ENCODE measurements at places on chromosomes 5 and 9.

- DNase-seq, result no peak
Measured at GRCh38 chr5:72654231-72654630, 147.0 kb upstream of the ZNF366 start.

DNA sequence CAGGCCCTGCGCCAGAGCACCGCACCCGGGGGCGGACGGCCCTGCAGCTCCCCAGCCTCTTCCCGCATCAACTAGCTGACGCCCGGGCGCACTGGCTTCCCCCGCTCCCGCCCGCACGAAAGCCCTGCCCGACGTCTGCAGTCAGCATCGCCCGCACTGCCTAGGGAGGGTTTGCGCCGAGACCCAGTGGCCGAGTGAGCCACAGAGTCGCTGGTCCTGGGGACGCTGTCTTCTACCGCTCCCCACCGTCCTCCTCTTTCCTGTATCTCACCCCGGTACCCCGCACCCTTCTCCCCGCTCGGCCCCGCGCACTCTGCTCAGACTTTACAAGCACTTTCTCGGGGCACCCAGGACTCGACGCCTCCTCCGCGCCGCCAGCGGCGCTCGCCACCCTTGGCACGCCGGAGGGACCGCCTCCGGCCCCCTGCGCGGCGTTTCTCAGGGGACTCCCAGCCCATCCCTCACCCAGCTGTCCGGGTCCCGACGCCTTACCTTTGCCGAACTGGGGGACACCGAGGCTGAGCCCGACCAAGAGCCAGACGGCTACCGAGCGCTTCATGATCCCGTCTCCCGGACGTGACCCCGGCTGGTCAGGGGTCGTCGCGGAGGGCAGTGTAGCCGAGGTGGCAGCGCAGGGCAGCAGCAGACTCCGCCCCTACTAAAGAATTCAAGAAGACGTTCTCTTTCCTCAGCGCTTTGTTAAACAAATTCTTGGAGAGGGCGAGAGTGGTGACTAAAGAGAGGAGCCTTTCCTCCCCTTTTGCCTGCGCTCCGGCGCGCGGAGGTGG, 670 bp downstream of the EDIL3 start:
- DNase-seq, result no peak

GRCh38 chr5:138972836-138973235, 97.7 kb upstream of the LRRTM2 start:
- no peak for DNase-seq

- DNase-seq, result no peak
Measured at GRCh38 chr5:64814073-64814472, 45.3 kb downstream of the CWC27 start.

GRCh38 chr9:33230756-33231622, 9.0 kb upstream of the SPINK4 start:
- DNase-seq, result no peak

DNA sequence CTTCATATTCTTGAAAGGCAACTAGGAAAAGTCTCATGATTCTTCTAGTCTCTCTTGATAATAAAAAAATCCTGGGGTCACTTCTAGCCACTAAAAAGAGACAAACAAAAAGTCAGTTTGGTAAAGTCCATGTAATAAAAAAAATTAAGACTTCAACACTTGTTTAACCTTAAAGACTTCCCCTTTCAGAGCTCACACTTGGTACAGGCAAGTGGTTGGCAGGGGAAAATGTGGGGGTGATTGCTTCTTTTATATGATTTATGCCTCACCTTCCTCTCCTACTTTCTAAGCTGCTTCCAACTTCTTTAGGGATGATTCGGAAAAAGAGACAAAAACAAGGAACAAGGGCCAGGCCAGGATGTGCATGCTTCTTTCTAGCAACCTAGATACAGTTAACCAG, 5.1 kb upstream of the ERCC6L2 start:
- DNase-seq, result no peak

GRCh38 chr5:72698481-72698880, 118.0 kb upstream of the TNPO1 start:
- DNase-seq, result no peak

- DNase-seq, result no peak
Measured at GRCh38 chr9:69885474-69885929, 64.9 kb downstream of the CFAP95 start.

DNA sequence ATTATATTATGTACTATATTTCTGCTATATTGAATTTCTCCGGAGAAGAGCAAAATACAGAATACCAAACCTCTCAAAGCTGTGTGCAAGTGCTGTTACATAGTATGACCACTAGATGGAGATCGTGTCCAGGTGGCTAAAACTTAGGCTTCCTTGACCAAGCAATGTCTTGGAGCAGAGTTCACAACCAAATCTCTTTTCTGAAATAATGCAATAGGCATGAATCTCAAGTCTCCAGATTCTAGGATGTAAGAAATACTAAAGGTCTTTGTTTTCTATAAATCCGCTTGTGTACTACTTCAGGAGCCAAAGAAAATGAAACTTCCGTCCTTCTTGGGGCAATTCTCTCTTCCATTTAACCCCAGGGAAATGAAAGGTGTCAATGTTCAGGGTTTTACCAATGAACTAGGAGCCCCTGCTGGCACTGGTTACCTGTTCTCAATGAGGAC, 181.5 kb upstream of the RAI14 start:
- DNase-seq, result no peak

DNA sequence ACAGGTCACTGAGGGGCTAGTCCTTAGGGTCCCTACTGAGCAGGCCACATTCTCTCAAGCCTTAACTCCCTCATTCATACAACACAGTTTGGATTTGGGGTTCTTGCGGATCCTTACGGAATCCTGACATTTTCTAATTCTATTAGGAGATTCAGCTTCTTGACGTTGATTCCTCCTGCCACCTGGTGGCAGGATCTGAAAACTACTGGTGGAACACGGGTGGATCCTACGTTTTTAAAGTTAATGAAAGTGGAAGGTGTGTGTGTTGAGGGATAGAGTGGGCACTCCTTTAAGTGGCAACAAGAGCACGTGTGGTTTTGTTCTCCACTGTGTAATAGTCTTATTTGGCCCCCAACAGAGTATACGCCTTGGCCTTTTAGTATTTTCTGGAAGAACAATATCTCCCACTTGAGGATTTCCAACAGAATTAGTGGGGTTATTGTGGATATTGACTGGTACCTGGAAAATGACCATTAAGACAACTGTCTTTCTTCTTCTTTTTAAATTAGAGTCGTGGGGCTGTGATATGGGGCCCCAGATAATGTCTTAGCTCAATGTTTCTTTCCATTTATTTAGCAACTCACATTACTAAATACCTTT, 25.2 kb downstream of the SLC28A3 start:
- DNase-seq, result no peak

GRCh38 chr5:76422227-76422626, 19.1 kb downstream of the IQGAP2 start:
- no peak for DNase-seq

GRCh38 chr5:138978080-138978479, 102.9 kb upstream of the LRRTM2 start:
- DNase-seq, result no peak

GRCh38 chr5:157038568-157039187, 20.2 kb downstream of the HAVCR1 start:
- DNase-seq, result no peak

GRCh38 chr5:124650147-124650561, 96.3 kb downstream of the ZNF608 start:
- no peak for DNase-seq

DNA sequence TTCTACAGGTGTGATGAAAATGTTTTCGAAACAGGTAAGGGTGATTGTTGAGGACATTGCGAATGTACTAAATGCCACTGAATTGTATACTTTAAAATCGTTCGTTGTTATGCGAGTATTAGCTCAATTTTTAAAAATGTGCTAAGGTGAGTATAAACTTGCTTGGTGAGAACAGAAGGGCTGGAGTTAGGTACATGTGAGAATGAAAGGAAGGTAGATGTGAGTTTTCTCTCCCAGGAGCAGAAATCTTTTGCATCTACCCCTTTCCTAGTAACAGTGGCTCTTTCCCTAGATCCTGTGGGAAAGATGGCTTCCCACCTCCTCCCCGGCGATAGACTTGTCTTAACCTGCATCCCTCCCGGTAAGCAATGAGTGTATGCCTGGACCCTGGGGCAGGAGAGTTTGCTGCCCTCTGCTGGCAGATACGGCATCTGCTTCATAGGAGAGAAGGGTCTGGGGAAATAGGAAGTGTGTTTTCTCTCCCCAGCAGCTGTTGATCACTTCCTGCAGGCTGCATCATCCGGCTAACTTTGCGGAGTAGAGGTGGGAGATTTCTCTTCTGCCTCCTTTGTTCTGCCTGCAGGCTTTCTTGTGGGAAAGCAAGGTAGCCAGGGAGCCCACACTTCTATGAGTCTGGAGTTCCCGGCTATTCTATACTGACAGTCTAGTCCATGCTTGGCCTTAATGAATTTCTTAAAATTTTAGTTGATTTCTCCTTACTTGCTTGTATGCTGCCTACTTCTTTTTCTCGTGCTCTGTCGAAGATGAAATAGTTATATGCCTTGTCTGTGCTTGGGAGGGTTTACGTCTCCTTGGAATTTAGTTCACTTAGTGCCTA, 373.3 kb upstream of the SEMA6A start:
- no peak for DNase-seq

GRCh38 chr5:171496456-171496855, 77.0 kb downstream of the FGF18 start:
- DNase-seq, result no peak

DNA sequence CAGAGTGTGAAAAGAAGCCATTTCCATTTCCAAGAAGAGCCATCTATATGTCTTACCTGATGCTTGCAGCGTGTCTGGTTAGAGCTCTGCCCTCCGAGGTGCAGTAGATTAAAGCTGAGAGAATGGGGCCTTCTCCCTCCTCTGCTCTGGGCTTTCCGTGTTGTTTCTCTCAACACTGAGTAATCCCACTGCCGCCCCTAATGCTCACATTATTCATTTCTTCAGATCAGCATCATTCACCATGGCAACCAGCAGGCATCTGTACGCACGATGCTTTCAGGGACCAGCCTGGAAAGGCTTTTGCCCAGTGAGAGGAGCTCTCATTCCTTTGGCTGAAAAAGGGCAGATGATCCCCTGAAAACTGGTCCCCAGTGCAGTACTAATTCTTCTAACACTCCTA, 79.6 kb downstream of the CYFIP2 start:
- no peak for DNase-seq

GRCh38 chr9:100341889-100342288, 10.9 kb downstream of the TEX10 start:
- no peak for DNase-seq

- DNase-seq, result no peak
Measured at GRCh38 chr9:98913705-98914104, 30.0 kb upstream of the COL15A1 start.

DNA sequence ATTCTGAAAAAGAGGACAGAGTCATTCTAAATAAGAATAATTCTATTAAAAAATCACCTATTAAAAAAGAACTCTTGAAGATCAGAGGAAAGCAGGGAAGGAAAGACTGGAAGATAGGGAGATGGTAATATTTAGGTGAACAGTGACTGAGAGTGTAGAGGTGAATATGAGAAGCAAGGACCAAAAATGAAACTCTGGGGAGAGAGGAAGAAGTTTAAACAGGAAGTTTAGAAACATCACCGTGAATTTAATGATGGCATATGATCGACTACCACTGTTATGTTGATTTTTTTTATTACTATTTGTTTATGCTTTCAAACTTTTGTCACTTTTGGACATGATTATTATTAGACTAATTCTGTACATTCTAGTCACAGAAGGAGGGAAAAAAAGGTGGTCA, 1.7 kb upstream of the SPINK6 start:
- no peak for DNase-seq

GRCh38 chr9:114429488-114429887, 41.7 kb upstream of the AKNA start:
- DNase-seq, result no peak

DNA sequence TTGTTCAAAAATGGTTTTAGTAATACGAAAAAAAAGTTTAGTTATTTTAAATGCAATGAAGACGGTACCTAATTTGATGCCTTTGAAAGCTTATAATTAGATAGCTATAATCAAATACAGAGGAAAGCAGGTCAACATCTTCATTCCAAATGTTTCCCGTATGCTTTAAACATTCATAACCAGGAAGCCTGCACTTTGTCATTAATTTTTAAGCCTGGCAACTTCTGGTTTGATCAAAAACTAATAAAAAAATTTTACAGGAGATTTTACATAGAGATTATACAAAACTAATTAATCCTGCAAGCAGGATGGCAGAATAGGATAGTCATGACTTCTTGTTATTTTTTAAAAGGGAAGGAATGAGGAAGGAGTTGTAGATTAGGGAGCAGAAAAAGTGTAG, 353.0 kb downstream of the FBXL17 start:
- DNase-seq, result no peak

- DNase-seq, result no peak
Measured at GRCh38 chr5:11301171-11301570, 540.1 kb upstream of the DAP start.

- no peak for DNase-seq
Measured at GRCh38 chr9:78884611-78885150, 587.8 kb downstream of the PSAT1 start.

Data from GF-D8 (cell line).